D341Med (cell line): ENCODE measurements at places on chromosomes 16 and 17.
A peak's percentile ranks its signal among the peaks of the same experiment; 100 is the strongest.

GRCh38 chr17:81966343-81967243, 5.6 kb upstream of the NOTUM start:
- DNase-seq = no peak

DNA sequence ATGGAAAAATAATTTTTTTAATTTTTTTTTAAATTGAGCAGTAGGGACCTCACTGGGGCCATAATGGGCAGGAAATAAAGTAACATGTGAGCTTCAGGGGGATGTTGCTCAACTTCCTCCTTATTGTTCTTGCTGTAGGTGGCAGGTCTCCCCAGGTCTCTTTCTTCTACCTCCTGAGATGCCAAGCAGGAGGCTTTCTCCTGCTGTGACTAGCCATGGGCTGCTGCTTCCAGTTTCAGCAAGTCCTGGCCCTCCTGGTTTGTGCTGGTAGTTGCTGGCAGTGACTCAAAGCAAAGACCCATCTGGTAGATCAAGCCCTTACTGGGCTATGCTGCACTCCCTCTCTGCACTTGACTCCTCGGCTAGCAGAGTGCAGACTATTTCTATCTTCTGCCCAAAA, 2.3 kb downstream of the DPEP2NB start:
- DNase-seq = peak; percentile 17

GRCh38 chr16:49200223-49200820, 81.3 kb downstream of the CBLN1 start:
- DNase-seq = no peak

DNA sequence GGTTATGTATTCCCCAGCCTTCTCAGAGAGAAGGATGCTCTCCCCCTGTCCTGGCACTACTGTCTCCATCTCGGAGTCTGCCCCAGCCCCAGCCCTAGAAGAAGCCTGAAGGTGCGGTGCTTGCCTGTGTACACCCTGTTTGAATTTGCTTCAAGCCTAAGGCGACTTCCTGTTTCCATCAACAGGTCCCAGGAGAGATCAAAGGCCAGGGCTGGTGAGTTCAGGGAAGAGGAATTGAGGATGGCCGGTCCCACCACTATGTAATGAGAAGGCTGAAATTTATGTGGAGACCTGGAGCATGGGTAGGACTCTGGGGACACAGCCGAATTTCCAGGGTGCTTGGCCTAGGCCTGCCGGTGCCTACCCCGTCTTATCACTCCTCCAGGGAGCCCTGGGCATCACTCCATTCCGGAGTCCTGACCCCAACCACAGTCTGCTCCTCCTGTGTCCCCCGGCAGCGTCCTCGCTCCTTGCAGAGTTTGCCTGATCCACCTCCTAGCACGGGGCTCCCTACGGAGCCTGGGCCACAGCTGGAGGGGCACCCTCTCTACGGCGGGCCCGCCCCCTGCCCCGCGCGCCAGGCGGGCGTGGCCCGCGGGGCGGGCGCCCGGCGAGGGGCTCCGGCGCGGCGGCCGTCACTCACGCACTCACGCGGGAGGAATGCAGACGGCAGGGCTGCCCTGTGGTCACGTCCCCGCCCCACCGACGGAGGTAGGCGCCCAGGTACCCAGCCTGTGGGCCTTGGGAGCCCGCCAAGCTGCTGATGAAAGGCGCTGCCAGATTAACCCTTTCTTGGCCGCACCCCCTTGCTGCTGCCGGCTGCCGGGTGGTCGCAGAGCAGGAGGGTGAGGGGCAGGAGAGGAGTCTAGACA, 53.8 kb upstream of the TAC4 start:
- peak; percentile 72 for DNase-seq

DNA sequence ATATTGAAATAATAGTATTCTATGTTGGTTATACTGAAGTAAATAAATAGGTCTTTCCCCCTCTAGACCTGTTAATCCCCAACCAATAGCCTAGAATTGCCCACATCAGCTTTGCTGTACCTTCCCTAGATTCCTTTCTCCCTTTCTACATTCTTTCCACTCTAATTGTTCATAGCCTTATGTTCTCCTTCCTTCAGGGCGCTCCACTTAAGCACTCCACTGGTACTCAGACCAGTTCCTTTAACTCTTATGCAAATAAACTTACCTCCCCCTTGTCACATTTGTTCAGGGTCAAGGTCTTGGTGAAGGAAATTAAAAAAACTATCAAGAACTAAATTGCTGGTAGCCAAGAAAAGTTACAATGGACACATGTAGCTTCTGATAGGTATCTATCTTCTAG, 294.8 kb downstream of the UTP18 start:
- no peak for DNase-seq

- DNase-seq = peak; percentile 41
Observed at GRCh38 chr16:9050102-9050830, 41.2 kb upstream of the HAPSTR1 start.

- no peak for DNase-seq
Observed at GRCh38 chr17:62343764-62344270, 36.5 kb upstream of the EFCAB3 start.

GRCh38 chr17:8803531-8804420, 4.6 kb upstream of the MFSD6L start:
- no peak for DNase-seq

DNA sequence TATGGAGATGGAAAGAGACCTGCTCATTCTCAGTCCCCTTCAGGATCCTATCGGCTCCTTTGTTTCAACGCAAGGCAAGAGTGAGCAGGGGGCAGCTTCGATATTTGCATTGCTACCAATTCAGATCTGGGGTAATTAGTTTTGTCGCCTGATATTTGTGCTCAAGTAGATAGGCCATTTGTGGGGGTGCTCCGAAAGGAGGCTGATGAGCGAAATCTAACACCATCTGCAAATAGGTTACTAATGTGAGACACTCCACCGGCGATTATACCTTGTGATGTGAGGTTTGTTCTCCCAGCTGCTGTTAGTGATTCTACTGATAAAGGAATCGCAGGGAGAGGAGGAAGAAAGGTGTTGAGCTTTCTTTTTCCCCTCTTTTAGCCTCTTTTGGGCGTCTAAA, 31.5 kb downstream of the WSCD1 start:
- DNase-seq = no peak

GRCh38 chr16:85820604-85821372, 21.3 kb downstream of the COX4I1 start:
- DNase-seq = no peak

DNA sequence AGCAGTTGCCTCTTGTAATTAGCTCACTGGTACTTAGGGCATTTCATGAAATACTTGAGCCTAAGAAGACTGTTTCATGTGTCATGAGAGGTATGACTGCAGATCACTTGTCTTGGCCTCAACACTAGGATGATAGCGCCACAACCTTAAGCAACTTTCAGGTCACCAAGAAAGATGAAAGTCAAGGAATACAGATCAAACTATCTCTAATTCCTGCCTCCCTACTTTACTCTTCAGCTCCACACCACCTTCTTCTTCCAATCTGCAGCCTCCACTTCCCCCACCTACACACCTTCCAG, 28.0 kb downstream of the GNA13 start:
- DNase-seq = no peak

DNA sequence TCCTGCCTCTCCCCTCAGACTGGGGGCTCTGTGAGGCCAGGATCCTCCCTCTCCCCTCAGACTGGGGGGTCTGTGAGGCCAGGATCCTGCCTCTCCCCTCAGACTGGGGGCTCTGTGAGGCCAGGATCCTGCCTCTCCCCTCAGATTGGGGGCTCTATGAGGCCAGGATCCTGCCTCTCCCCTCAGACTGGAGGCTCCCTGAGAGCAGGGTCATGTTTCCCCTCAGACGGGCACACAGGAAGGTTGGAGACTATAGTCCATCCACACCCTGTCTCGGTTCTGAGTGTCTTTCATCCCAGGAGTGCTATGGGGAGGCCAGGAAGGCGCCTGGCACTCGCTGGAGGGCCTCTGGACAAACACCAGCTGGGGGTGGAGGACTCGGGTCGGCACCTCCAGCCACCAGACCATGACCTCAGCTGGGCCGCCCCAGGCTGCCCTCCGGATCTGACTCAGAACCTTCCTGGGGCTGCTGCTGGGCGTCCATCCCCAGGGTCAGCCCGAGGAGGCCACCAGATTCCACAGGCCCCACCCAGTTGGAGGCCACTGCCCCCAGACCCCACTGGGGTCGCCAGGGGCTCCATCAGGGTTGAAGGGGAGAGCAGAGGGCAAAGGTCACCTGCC, 21.9 kb upstream of the DLX4 start:
- no peak for DNase-seq
